ENCODE measurements at places on chromosomes 6 and 20.

GRCh38 chr6:14965424-14966075, 280.3 kb upstream of the JARID2 start:
- no peak for DNase-seq

DNA sequence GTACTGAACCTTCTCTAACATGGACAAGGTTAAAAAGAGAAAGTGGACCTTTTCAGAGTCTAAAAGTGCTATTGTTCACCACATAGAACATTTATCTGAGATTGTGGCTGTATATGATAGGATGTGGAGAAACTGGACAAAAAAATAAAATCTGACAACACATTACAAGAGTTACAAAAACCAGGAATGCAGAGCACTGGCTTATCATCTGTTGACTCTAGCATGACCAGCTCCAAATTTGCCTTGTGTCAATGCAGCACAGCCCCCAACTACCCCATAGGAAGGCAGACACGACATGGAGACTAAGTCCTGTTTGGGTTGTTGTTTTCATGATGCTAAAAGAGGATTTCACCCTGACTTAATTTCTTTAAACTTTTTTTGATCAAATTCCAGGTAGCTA, 436.9 kb upstream of the MARCKS start:
- no peak for DNase-seq

DNA sequence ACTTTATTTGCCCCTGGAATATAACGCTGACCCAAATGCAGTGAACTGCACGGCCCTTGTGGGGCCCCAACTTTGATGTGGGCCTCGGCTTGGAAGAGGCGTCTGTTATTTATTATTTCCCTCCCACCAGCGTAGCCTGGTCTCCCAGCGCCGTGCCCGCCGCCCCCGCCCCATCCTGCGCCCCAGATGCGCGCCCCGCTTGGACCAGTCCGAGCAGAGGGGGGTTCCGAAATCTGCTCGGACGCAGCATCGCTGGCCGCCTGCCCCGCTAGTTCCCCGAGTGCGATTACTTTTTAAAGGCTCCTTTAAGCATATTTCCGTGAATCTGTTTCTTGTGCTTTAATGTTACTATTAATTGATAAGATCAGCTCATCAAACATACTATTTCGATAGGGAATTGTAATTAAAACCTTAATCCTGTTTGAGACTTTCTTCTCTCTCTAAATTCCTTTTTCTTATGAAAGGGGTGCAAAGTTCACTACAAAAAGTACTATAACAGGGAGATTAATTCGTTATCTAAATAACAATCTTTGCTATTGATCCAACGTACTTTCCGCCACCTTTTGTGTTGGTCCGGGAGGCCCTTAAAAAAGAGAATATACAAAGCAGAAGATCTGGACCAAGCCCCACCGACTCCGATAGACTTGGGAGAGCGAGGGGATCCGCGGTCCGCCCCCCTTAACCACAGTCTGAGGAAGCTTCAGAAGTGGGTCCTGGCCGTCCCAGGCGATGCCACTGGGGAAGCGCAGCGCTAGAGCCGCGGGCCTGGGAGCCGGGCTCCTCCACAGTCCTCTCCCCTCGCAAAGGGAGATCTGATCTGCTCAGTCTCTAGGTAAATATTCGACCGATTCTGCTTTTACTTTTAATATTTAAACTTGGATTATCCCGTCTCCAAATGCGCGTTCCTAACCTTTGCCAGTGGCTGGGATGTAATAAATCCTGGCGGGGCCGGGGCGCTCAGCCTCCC, 10.2 kb downstream of the POU3F2 start:
- DNase-seq, result no peak

GRCh38 chr6:43907789-43908472, 137.9 kb downstream of the VEGFA start:
- no peak for DNase-seq

- DNase-seq, result no peak
These were observed 159.4 kb upstream of the SPTLC3 start for GRCh38 chr20:12849225-12849910.

DNA sequence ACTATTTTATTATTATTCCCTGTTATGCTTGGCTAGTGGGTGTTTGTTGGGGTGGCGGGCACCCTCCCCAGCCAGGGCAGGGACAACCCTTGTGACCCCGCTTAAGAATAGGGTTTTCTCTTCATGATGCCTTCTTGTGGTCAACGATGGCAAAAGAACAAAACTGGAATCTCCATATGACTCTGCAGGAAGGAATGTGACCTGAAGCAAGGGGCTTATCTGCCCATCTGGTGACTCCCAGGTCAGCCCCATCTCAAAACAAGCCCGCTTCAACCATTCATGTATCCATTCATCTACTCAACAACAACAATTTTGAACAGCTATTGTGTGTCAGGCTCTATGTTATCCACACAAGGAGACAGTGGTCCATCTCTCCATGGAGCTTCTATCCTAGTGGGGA, 30.9 kb upstream of the TGM6 start:
- no peak for DNase-seq

DNA sequence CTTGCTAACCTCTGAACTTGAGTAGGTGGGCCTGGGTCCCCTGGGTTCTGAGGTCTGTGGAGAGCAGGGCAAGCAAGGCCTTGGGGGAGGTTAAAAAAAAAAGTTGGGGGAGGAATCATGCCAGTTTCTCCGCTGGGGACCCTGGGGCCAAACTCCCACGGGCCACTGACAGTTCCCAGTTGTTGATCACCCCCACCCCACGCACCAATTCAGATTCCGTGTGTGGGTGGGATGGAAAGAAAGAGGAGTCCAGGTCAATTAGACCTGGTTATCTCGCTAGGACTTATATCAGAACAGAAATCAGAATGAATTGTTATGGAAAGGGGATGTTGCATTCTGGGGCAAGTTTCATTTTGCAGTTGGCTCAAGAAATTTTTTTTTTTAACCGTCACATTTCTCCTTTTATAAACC, 46.7 kb upstream of the SUPT3H start:
- DNase-seq, result no peak

- DNase-seq, result no peak
These were observed 406.1 kb upstream of the MARCKS start for GRCh38 chr6:113451049-113451448.

- no peak for DNase-seq
These were observed 39.6 kb upstream of the CSE1L start for GRCh38 chr20:49006446-49006980.

- DNase-seq, result no peak
These were observed 46.8 kb downstream of the INSM1 start for GRCh38 chr20:20414640-20415220.

GRCh38 chr6:70806086-70806485, 138.4 kb downstream of the SMAP1 start:
- DNase-seq, result no peak

DNA sequence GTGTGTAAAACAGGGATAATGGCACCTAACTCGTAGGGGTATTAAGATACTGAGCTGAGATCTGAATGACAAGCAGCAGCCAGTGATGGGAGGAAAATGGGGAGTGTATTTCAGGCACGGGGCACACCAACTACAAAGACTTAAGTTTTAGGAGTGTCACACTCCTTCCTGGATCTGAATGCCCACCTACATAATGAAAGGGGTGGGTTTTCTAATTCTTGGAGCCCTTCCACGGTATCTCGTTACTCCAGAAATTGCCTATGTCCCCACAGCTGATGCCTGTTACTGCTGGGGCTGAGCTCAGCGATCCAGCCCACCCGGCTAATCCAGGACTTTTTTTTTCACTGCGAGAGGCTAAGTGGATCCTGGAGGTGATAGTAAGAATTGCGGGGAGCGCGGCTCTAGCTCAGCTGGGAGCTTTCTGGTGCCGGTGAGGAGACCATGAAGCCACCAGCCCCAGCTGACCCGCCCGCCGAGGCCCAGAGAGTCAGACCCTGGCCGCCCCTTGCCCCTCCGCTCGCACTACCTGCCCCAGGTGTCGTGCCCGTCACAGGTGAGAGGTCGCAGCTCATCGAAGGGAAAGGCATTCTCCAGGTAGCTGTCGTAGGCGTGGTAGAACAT, 727 bp downstream of the EDEM2 start:
- no peak for DNase-seq

GRCh38 chr6:52411911-52412310, 8.2 kb upstream of the EFHC1 start:
- no peak for DNase-seq

GRCh38 chr6:129637340-129638054, 72.5 kb downstream of the ARHGAP18 start:
- no peak for DNase-seq
